ENCODE measurements at places on chromosomes 7 and 10.
A peak's percentile ranks its signal among the peaks of the same experiment; 100 is the strongest.

DNA sequence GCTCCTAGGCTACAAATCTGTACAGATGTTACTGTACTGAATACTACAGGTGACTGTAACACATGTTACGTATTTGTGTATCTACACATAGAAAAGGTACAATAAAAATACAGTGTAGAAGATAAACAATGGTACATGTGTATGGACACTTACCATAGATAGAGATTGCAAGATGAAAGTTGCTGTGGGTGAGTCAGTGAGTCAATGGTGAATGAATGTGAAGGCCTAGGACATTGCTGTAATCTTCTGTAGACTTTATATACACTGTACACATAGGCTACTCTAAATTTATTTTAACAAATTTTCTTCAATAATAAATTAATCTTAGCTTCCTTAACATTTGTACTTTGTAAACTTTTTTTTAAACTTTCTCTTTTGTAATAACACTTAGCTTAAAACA is 205.6 kb downstream of the RNLS start:
- no peak for DNase-seq

GRCh38 chr10:8298896-8299570 is 244.5 kb downstream of the GATA3 start:
- no peak for DNase-seq

GRCh38 chr10:123549761-123550454 is 116.2 kb upstream of the GPR26 start:
- DNase-seq = peak; percentile 49

- no peak for DNase-seq
These were observed 46.5 kb upstream of the C10orf71 start for GRCh38 chr10:49252313-49253034.

DNA sequence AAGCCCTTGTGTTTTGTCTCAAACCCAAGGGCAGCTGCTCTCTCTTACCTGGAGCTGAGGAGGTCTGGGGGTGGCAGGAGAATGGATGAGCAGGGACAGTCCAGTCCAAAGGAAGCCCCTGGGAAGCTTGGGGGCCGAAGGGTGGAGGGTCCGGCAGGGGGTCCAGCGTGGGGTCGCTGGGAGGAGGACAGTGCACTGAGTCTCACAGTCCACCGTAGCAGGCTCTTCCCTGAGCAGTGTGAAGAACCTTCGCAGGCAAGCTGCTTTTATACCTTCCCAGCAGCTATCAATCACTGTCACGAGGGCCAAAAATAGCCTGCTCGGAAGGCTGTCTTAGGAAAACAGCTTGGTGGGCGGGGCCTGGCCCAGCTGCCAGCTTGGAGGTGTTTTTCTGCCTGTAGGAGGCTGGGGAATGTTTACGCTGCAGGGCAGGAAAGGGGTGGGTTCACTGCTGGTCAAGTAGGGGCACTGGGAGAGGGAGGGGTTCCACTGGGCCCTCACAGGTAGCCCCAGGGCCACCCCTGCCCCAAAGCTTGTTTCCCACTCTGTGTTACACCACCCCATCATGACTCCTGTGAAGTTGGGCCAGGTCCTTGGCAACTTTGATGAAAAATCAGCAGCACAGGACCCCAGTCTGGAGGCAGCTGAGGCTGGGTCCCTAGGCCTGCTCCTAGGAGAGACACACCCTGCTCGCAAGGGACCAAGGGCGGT is at the start of gene DEPP1:
Gene DEPP1, minus strand, starts transcription at position 240 of the 711 bp plus-strand sequence. CDS start 779 bp downstream, outside the sequence.
- peak; percentile 10 for DNase-seq

DNA sequence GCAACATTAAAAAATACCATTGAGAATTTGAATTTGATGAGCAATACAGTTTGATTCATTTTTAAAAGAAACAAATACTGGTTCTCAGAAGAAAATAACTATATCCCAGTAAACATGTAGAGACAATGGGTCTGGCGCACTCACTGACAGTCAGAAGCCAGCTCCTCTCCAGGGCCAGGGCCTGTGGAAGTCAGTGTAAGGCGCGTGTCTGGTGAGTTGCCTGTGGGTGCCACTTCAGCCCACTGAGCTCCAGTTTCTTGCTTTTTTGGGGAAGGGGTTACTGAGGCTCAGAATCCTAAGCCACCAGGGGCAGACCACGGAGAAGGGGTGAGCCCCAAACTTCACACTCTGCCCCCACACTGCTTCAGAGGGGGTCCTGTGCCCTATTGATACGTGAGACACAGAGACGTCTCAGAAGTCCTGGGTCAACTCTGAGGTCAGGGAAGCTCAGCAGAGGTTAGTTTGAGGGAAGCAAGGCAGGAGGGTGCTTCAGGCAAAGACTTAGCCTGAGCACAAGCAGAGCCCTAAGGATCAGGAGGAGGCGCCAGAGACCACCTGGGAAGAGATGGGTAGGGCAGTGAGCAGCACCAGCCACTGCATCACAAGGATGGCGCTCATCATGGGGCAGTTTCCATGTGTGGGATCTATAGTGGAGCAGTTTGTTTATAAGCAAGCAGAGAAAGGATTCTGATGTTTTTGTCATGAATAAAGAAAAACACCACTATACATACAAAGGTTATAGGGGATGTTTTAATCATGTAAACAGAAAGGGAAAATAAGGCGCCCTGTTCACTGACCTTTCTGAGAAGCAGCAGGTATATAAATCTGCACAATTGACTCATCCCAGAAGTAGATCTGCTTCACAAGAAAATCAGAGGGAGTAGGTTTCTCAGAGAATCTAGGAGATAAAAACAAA is 95.7 kb downstream of the PKD1L1 start:
- no peak for DNase-seq

DNA sequence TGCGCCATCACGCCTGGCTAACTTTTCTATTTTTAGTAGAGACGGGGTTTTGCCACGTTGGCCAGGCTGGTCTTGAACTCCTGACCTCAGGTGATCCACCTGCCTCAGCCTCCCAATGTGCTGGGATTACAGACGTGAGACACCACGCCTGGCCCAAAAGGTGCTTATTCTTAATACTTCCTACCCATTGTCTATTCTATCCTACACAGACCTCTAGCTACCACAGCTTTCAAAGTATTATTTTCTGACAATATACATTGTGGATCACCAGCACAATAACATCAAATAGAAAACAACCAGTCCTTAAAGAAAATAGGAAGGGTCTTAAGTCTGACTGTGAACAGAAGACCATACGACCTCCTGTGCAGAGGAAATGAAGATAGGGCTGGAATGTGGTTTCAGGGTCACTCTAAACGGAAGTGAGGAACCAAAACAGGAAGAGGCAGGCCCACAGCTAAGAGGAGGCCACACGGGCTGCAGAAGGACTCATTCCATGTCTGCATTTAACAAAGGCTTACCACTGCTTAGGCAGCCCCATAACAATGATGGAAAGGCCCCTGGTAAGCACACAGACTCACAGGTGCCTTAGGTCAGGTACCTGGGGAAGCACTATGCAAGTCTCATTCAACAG is 115.2 kb downstream of the ZFAND4 start:
- peak; percentile 90 for DNase-seq

GRCh38 chr10:132077091-132077490 is 11.3 kb downstream of the JAKMIP3 start:
- no peak for DNase-seq

DNA sequence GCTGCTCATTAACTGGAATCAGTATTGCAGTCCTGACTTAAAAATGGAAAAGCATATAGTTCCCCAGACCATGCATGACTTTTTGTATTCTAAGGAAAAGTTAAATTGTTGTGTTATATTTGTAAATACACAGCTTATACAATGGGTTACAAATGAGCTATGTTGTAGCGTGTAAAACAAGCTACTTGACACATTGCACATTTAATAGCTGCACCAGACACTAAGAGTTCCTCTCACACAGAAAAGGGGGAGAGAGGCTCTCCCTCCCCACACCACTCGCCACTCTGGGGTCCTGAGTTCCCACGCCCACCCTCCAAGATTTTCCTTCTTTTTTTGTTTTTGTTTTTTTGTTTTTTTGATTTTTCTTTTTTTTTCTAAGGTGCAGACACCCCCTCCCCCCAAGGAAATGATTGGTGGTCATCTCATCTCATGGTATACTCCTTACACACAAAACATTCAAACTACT is 6.3 kb downstream of the KLF6 start:
- no peak for DNase-seq

GRCh38 chr7:17391366-17391765 is 92.9 kb downstream of the AHR start:
- no peak for DNase-seq

GRCh38 chr10:128874331-128874730 is 592.7 kb upstream of the MGMT start:
- DNase-seq = no peak

DNA sequence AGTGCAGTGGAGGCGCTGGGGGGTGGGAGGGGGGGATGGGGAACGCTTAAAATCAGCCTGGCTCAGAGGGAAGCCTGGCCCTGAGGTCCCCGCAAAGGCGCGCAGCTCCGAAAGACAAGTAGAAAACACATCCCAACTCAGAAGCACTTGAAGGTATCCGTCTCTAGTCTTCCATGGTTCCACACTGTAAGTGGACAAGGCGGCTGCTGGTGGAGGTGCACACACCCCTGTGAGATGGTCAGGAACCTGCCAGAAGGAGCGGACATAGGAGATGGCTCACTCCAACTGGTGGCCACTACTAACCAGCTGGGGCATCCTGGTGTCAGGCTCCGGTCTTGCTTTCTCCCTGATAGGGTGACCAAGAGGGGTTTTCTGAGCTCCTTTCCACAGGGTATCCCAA is 41.7 kb downstream of the CTBP2 start:
- no peak for DNase-seq

- DNase-seq = peak; percentile 57
These were observed 169.3 kb downstream of the FAM107B start for GRCh38 chr10:14605231-14605925.

All from MV-4-11 (cell line).